Activated naive CD8-positive, alpha-beta T cell treated with anti-CD3 and anti-CD28 coated beads for 36 hours (primary cell): ENCODE measurements at places on chromosomes 1 and 21.

GRCh38 chr1:39952359-39953110, 2.4 kb upstream of the MFSD2A start:
- peaks cover 16% of the 10 kb centered on the region for H3K36me3 ChIP-seq
- DNase-seq: no peak
- no peak overlapping the region for H3K4me3 ChIP-seq
- H3K4me1 ChIP-seq: peaks cover 26% of the 10 kb centered on the region

DNA sequence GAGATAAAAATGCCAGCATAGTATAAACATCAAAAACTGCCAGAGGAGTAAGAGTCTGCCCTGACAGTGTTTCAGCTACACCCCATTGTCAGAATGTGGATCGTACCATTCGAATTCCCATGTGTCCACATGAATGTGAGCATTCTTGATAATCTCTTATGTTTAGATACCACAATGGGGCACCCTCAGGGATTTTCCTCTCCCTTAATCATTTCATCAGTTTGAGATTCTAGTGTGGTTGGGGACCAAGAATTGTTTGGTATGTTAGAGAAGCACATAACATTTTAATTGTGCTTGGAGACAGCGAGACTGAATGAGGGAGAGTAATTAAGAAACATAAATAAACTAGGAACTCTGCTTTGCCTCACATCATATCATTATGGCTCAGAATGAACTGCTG, 120.2 kb downstream of the ZC3H11B start:
- no peaks in the 10 kb centered on the region for H3K27me3 ChIP-seq
- H3K4me1 ChIP-seq: no peaks in the 10 kb centered on the region

- H3K27me3 ChIP-seq: no peaks in the 10 kb centered on the region
- no peak overlapping the region for H3K4me3 ChIP-seq
- DNase-seq: no peak
Measured at GRCh38 chr1:70066711-70067110, 138.7 kb downstream of the LRRC40 start.

- H3K4me3 ChIP-seq: no peak overlapping the region
- H3K27ac ChIP-seq: no peak overlapping the region
- H3K27me3 ChIP-seq: no peaks in the 10 kb centered on the region
- peaks cover 10% of the 10 kb centered on the region for H3K4me1 ChIP-seq
- no peaks in the 10 kb centered on the region for H3K36me3 ChIP-seq
Measured at GRCh38 chr1:182286761-182287160, 104.8 kb downstream of the GLUL start.
